ENCODE measurements at places on chromosomes 6 and 20.

GRCh38 chr6:139613496-139613895 lies 239.0 kb upstream of the CITED2 start:
- no peak for DNase-seq

- no peak for DNase-seq
These were observed 72.1 kb downstream of the GFRAL start for GRCh38 chr6:55399351-55399750.

GRCh38 chr6:43511824-43512415 lies 1.8 kb upstream of the LRRC73 start:
- DNase-seq = no peak

DNA sequence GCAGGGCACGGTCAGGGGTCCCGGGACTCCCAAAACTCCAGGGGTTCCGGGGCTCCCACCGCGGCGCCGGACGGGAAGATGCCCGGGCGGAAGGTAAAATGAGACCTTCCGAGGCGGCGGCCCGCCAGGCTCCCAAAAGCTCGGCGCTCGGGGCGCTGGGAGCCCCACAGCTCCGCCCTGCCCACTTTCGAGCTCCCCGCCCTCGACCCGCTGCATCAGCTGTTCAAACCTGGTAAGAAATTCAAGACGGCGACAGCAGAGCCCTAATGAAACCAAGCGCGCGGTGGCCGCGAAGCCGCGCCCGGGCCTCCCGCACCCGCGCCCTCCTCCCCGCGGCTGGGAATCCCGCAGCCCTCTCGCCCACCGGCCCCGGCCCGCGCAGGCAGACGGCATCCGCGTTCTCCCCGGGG lies 369 bp downstream of the SLC4A11 start:
- no peak for DNase-seq

DNA sequence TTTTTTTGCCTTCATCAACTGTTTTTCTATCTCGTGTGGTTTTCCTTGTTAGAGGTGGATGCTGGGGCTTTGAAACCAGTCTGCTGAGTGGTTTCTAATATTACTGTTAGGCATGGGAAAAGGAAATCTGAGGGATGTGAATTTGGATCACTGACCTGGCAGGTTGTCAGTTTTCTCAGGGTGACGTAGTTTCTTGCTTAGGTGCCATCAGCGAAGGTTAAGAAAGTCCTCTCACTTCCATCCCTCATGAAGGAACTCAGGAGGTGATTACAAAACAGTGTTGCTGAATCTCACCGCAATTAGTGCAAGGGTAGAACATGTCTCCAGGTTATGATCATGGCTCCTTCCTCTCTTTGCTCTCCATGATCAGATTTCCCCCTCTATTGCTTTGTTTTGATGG lies 135.9 kb downstream of the SOX4 start:
- DNase-seq = no peak

Measured in NK-92 treated with Interleukin-12 subunit alpha and Interleukin-12 subunit beta, amount 100 ng/mL, for 24 hours (cell line).